ENCODE measurements at places on chromosomes 3 and 15. TPM values are rescaled to one million over a fixed set of nuclear protein-coding genes. Genes with fewer than 3 reads are reported as not detected.

Gene ADAMTS17
- total RNA-seq = 17.8 TPM

Gene EFCAB12
- 2.2 TPM for total RNA-seq

Gene MST1R
- total RNA-seq = 1.3 TPM

Gene DMXL2
- total RNA-seq = 6.1 TPM

Gene SCN5A
- 0.47 TPM for total RNA-seq

Gene CLRN1
- total RNA-seq = not detected
